ENCODE measurements at places on chromosomes 6 and 20. TPM values are rescaled to one million over a fixed set of nuclear protein-coding genes. Genes with fewer than 3 reads are reported as not detected.

PDYN gene
- not detected for total RNA-seq

FNDC11 gene
- total RNA-seq: 1.6 TPM

CLPSL1 gene
- not detected for total RNA-seq

DNA sequence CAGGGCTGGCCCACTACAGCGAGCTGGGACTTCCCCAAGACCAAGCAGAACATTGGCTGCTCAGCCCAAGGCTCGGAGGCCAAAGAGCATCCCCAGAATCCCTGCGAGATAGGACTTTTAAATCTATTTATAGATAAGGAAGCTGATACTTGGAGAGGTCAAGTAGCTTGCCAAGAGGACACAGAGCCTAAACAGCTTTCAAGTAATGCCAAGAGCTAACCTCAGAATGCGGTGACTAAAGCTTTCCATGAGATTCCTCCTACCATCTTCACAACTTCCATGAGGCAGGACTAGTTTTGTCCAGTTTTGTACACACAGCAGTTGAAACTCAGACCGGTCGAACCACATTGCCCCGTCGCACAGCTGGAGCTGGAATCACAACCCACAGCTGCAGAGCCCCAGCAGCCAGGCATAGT is 168.1 kb upstream of the TOP1 start:
- no peak for DNase-seq

DNA sequence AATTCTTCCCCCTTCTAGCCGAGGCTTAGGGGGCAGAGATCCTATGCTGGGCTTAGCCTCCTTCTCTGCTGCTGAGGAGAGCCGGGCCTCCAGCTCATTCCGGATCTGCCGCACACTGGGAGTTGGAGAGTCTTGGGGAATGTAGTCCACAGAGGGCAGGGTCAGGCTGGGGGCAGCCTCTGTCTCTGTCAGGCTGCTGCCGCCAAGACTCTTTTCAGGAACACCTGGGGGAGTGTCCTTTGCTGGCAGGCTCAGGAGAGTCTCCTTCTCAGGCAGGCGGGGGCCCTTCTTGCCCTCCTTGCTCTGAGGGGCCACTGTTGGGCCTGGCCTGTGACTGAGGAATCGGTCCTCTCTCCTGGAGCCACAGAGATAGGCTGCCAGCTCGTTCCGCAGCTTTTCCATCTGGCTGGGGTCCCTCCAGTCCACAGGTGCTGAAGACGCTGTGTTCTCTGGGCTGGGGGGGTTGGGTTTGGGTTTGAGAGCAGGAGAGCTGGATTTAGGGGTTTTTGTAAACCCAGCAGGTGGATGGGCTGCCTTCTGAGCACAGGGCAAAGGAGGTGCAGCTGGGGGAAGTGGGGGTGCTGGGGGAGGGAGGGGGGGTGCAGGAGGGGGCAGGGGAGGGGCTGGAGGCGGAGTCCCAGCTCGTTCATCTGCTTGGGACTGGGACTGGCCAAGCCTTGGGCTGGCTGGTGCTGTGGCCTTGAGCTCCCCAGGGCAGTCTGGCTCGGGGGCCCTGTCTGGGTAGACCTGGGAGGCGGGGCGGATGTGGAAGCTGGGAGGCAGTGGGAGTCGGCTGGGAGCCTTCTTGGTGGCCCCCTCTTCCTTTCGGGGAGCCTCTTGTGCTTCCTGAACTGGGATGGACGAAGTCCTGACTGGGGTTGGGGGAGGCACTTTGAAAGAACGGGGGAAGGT is 36.1 kb downstream of the C6orf132 start:
- no peak for DNase-seq

GRCh38 chr6:115570331-115570730 is 490.4 kb downstream of the FRK start:
- DNase-seq: no peak

DNA sequence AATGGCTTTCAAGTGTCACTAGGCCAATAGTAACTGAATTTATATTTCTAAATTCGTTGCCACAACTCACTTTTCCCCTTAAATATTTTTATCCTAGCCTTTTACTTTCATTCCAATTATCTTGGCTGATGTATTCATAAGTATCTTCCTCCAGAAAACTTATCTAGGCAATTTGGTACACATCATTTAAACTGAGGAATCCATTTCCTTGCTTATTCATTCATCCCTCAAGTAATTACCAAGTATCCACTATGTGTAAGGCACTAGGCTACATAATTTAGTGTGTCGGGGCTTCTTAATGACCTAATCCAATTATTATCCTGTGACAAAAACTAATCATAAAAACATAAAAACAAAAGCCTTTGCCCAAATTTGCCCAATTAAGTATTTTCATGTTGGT is 258.3 kb upstream of the TCF21 start:
- no peak for DNase-seq

GRCh38 chr20:58611236-58612030 is 39.6 kb upstream of the STX16 start:
- DNase-seq: no peak

DNA sequence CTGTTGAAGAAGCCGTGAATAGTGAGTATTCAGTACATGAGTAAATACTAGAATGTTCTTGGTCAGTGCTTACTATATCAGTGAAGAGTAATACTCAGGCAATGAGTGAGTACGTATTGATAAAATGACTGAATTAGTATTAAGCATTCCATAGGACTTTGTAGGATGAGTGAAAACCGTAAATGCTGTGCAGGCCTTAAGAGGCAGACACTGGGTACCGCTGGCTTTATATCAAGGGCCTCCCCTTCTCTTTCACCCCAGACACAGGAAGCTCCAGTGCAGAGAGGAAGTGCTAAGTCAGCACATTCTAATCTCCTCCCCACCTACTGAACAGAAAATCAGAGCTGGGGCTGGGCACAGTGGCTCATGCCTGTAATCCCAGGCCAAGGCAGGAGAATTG is 24.2 kb downstream of the POFUT1 start:
- no peak for DNase-seq

DNA sequence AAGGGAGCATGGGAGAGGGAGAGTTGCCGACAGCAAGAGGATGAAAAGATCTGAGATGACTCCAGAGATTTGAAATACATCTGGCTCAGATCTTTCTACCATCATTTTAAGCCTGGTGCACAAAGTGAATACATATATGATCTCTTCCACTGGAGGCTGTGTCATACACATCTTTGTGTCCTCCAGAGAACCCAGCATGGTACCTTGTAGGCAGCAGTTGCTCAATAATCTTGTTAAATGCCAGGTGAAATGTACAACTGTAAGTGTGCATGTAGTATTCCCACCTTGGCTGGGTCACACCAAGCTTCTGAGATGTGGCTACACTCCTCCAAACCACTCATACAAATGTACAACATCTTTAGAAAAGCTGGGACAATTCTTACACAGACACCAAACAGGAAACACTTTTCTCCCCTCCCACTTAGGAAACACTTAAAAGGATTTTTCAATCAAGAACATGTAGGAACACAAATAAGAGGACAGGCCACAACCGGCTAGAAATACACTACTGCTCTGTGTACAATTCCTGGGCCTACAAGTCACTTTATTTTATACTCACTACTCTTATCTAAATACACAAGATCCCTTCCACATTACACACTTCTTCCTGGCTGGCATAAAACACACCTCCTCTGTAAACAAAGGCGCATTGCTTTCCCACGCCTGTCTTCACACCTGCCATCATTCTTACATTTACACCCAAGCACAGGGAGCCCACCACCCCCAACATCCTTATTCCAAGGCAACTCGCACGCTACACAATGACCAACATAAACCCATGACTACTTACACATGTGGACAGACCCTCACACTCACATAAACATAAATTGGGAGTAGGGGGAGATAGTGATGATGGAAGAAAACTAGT is 3.8 kb upstream of the IER3 start:
- DNase-seq: no peak

DNA sequence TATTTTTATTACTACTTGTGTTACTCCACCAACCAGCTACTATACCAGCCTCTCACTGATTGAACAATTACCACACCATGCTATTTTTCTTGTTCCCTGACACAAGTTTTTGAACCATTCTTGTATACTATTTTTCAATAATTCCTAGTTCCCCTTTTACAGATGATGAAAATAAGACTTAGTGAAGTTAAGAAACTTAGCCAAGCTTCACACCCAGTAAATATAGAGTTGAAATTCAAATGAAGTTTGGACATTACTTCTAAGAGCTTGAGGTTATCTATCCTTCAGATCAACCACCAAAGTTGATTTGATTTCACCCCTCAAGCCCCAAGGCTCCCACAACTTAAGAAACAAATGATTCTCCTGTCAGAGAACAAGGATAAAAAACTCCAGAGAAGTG is 13.1 kb upstream of the BCAS1 start:
- DNase-seq: no peak
